Activated CD4-positive, alpha-beta T cell treated with anti-CD3 and anti-CD28 coated beads, Interleukin-2, amount 50 U/mL, for 48 hours (primary cell): ENCODE measurements at places on chromosomes 7 and 10.

DNA sequence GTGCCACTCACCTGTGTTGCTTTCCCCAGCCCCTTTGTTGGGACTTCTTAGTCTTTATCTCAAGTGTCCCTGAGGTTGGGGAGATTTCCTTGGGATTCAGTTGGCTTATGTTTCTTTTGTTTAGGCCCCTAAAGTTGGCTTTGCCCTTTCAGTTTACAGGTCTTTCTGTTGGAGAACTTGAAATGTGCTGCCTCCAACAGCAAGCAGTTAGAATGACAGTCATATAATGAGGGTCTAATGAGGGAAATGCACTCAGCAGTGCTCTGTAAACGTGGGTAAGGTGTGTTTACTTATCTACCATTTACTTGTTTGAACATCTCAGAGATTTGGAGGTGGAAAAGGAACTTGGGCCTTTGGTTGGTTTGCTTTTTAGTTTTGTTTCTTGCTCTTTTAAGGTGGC lies 191.4 kb upstream of the STK17A start:
- no peak for DNase-seq

DNA sequence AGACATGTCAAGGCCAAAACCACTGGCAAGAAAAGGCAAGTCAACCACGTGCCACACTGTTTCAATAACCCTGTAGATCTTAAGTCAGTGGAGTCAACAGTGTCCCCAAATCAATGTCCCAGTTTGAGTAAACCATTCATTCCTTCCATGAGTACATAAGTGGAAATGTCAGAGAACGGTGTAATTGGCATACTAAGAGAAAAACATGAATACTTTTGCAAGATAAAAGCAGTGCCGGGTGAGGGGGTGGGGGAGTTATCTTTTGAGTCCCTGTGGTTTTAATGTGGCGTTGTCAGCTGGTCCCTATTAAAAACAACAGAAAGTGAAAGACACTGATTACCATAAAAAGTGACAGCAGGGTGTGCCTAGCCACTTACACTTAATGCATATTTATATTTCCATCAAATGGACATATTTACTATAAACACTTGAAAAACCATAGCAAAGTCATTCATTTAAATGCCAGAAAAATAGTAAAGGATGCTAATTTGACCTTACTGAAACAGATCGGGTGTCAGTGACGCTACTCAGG lies 37.8 kb downstream of the RSU1 start:
- peak; percentile 83 for DNase-seq

- DNase-seq, result no peak
Measured at GRCh38 chr7:5636914-5637313, 144.5 kb downstream of the RNF216 start.

DNA sequence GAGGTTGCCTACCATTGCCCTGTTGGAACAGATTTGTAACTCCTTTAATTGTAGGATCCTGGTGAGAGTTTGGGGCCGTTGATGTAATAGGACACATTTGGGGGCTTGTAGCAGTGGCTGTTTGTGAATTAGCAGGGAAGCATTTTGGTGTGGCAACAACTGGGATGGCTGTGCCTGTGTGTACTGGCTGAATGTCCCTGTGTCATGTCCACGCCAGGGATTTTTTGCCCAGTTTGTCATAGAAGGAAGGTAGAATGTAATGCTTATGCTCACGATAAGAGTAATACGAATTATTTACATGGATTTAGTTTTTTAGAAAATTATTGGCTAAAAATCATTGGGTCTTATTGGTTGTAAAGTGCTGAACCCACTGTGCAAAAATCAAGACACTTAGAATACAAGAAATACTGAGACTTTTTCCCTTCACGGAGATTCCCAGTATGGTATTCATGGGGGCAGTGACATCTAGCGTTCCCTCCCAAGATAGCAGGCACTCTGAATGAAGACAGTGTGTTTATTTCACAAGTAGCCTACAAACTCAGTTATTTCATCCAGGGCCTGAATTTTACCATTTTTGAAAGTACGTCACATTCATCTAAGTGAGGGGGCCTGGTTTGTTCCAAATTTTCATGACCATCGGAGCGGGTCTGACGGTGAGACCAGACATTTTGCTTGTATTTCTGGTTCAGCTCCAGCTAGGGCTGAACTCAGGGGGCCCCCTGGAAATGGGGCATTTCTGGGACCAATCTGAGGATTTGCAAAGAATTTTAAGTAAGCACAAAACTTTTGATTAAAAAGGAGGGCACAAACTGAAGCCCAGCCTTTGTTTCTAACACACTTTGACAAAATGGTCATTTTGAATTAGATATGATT lies 74.7 kb downstream of the CACNB2 start:
- DNase-seq, result peak; percentile 18

GRCh38 chr7:157485361-157485831 lies 148.6 kb downstream of the DNAJB6 start:
- no peak for DNase-seq

GRCh38 chr7:139300390-139300789 lies 40.7 kb upstream of the FMC1 start:
- DNase-seq, result no peak

- no peak for DNase-seq
Measured at GRCh38 chr7:134991469-134992339, 5.4 kb downstream of the AGBL3 start.

- DNase-seq, result peak; percentile 36
Measured at GRCh38 chr7:73519867-73520672, 2.0 kb downstream of the BAZ1B start.

DNA sequence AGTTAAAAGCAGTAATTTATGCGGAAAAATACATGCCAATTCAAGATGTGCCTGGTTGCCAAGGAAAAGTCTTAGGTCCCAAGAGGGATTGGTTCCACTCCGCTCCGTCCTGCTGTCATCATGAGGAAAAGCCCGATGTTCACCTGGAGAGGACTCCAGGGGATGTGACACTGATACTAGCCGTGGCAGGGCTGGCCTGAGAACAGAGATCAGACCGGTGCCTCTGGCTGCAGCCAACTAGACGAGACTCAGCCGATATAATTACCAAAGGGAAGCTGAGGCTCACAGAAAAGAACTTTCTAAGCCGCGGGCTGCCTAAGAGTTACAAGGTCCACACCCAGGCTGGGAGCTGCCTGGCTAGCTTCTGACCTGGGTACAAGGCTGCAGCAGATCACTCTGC lies 81.3 kb upstream of the UNC5B start:
- no peak for DNase-seq

- DNase-seq, result no peak
Measured at GRCh38 chr10:96842896-96843723, 11.0 kb downstream of the LCOR start.

GRCh38 chr10:84706875-84707274 lies 378.5 kb downstream of the CCSER2 start:
- no peak for DNase-seq

- DNase-seq, result no peak
Measured at GRCh38 chr7:159006610-159007130, 138.0 kb downstream of the VIPR2 start.

DNA sequence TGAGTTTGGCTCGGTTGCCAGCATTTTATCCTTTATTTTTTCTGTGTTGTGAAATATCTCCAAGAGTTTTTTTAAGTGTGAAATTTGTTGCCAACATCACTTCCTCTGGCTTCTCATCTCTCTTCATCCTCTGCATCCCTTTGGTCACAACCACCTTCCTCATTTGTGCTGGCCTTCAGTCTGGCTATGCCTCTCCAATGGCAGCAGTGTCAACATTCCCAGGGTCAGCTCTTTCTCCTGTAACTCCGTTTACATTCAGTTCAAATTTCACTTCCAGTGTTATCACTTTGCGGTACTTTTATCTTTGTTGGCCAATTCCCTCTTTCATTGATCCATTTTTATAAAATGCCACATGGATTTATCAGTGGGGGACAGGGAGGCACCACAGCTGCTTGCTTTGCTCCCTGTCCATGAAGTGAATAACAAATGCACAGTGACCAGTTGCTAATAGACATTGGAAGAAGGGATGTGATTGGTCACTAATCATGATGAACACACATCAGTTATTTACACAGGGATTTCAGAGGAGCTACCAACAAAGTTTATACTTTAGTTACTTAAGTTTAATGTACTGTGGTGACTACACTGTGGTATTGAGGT lies 311.4 kb upstream of the LRGUK start:
- DNase-seq, result no peak

- DNase-seq, result no peak
Measured at GRCh38 chr10:32454148-32454547, 8.2 kb downstream of the CCDC7 start.

DNA sequence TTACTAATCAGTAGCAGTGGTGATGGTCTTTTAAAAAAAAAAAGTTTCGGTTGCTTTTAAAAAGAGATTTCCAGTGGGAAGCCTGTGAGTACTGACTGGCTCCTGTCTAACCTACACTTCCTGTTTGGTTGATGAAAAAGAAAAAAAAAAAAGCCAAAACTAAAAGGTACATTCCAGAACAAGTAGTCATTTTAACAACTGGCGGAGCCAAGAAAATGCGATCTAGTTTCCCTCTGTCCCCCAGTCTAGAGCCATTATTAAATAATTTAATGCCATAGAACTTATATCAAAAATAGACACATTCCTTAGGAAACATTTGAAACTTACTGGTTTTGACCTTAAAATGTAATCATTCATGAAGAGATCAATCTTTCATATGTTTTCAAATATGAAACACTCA lies 254.2 kb upstream of the C7orf33 start:
- DNase-seq, result no peak

DNA sequence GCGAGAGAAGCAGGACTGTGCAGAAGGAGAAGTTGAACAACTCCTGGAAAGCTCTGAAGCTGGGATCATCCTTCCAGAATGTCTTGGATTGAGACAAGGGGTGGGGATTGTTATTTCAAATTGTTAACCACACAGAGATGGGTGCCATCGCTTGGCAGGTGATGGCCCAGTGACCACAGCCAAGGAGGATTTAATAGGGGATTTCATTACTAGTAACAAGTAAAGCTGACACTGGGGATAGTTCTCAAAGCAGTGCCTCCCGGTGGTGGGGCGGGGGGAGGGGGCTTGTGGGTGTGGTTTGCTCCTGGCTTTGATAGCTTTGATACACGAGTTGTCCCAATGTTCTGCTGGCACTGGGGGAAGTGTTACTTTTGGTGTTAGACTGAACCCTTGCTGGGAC lies 59.2 kb downstream of the ZNF503 start:
- DNase-seq, result no peak

DNA sequence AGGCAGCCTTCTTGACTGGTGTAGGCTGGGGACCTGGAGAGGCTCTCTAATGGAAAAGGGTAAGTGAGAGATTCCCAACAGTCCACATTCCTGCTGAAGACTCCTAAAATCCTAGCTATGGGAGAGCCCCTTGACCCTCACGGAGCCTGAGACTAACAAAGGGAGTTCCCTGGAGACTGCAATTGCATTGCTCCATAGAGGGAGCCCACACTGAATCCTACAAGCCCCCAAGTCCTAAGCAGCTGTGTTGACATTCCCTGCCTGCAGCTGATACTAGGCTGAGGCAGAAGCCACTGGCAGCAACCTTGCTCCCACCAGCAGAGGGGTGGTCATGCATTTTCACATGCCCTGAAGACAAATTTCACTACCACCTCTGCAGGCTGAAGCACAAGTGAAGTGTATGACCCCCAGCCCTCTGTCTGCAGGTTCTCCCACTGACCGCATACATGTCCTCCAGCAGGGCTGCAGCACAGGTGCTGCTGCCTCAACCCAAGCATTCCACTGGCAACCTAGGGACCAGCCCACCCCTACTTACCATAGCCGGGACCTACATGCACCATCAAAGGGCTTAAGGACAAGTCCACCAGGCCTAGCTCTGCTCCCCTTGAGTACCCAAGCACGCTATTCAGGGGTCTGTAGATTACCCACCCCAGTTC lies 130.3 kb upstream of the SLC13A1 start:
- DNase-seq, result no peak

DNA sequence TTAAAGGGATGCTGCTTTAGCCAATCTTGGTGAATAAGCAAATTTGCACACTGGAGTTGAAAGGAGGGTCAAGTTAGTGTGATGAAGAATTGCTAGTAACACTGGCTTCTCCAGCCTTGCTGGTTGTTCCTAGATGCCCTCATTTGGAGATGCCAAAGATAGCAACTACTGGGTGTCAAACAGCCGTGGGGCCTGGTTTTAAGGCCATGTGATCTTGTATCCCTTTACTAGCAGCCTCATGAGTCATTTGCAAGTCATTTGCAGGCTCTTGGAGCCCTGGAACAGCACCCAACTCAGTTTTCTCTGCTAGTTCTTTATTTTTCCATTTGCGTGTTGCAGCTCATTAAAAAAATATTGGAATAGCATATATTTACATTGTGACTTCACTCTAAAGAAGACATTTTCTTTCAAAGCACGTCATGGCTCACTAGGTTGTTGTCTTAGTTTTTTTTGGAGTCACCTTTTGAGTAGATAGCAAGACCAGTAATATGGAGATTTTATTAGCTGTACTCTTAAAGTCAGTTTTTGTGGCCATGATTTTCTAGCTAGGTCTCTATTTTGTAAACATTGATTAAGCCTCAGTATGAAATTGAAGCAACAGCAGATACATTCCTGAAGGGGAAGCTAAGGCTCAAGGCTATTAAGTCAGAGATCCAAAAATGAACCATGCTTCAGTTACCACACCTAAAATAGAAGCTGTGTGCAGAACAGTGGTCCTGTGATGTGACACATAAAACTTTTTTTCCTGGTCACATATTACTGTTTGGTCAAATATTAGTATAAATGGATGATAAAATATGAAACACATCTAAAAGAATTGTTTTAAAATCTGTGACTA lies 1.3 kb downstream of the LSMEM1 start:
- DNase-seq, result no peak

- DNase-seq, result no peak
Measured at GRCh38 chr7:44286618-44287487, 38.5 kb downstream of the CAMK2B start.

DNA sequence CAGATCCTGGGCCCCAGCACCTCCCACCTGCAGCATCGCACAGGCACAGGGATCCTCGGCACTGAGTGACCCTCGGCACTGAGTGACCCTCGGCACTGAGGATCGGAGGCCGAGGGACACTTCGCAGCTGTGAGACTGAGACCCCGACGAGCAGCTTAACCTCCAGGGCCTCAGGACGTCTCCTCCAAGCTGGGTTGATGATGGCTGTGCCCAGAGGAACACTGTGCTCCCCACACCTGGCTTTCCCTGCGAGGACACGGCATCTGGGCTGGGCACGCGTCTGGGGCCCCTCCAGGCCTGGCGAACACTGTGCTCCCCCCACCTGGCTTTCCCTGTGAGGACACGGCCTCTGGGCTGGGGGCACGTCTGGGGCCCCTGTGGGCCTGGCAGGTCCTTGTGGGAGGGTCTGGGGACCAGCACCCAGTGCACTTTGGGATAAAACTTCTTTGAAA lies 158.3 kb upstream of the PPP2R2D start:
- no peak for DNase-seq

GRCh38 chr10:59435707-59436106 lies 73.4 kb upstream of the FAM13C start:
- no peak for DNase-seq

DNA sequence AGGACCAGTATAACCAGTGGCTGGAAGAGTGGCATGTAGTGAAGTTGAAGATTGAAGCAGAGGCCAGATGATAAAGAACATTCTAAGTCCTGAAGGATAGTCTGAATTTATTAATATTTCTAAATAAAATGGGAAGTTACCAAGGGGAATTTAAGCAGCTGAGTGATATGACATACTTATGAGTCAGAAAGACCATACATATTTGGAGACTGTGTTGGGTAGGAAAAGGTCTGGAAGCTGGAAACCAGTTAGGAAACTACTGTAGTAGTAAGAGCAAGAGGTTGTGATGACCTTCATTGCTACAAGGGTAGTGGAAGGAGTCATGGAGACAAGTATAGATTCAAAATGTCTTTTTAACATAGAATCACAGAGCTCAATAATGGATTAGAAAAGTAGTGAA lies 752.3 kb downstream of the SUGCT start:
- DNase-seq, result no peak
